ENCODE measurements at places on chromosomes 16 and 17.

- no peak for DNase-seq
These were observed 86.8 kb downstream of the ZDHHC7 start for GRCh38 chr16:84924331-84925091.

GRCh38 chr16:56931892-56932720 lies at the start of gene HERPUD1:
Gene HERPUD1 (plus strand): TSS chr16:56932142. CDS start chr16:56932245, 103 bp downstream.
- DNase-seq: peak; percentile 77

- no peak for DNase-seq
These were observed 24.3 kb downstream of the GOSR2 start for GRCh38 chr17:46947216-46947615.

DNA sequence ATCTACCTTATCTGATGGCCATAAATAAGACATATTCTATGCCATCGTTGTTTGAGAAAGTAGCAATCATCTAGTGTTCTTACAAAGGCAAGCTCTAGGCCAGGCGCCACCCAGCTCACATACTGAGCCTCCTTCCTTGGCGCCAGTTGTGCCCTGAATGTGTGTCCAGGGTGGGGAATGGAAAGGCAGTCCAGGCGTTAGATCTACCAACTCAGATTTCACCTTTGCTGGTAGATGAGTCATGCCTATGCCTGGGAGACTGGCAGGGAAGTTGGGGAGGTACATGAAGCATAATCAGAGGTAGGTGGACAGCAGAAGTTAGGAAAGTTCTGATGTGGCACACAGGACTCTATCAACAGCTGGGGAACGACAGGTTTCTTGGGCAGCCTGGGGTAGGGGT lies 23.6 kb downstream of the SDR42E1 start:
- no peak for DNase-seq

- no peak for DNase-seq
These were observed 7.3 kb upstream of the ALDH3A1 start for GRCh38 chr17:19755392-19755791.

All from GM04503 (cell line).